Tibial artery (tissue), 4 donors: ENCODE measurements at places on chromosomes 3 and 15.
A peak's percentile ranks its signal among the peaks of the same experiment; 100 is the strongest.

DNA sequence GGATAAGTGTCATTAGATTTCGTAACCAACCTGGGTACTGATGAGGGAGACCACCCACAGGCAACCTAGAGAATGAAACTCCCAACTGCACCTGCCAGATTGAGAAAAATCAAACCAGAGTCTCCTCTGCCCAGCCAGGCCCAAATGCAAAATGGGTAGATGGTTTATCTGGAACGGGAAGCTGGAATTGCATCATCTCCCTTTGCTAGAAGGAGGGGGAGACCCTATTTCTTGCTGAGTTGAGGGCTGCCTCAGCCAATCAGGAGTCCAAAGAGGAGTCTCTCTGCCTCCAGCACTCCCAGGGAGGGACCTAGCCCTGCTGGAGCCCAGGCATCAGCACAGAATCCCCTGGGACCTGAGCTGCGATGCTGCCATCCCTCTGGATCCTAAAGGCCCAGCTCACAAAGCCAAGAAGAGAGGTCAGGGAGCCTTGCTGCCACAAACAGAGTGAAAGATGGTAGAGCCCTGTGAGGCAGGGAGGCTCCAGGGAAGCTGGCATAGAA lies 8.1 kb downstream of the RMDN3 start:
- DNase-seq, result no peak

DNA sequence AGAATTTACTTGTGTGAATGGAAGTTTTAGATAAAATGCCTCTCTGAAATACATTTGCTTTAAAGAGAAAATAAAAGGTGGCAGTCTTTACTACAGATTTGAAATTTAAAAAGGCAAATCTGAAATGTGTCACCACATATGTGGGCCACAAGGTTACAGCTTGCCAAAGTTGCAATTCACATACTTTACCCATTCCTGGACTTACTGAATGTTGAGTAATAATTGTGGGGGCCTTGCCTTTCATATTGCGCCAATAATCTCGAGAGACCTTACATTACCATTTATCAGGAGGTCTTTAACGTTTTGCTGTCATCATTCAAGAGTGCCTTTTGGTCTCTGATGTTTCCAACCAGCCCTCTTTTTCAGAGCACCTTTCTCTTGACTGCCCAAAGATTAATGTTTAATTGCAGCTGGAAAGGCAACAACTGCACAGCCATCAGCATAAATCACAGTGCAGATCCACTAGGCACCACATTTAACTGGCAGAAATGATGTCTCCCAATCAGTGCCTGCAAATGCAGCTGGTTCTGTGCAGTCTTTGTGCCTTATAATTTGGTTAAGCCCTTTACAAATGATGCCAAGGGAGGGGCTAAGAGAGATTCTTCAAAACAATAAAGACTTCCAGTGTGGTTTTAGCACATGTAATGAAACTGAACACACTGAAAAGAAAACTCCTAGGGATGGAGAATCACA lies 206.8 kb downstream of the MAGI1 start:
- DNase-seq, result no peak

DNA sequence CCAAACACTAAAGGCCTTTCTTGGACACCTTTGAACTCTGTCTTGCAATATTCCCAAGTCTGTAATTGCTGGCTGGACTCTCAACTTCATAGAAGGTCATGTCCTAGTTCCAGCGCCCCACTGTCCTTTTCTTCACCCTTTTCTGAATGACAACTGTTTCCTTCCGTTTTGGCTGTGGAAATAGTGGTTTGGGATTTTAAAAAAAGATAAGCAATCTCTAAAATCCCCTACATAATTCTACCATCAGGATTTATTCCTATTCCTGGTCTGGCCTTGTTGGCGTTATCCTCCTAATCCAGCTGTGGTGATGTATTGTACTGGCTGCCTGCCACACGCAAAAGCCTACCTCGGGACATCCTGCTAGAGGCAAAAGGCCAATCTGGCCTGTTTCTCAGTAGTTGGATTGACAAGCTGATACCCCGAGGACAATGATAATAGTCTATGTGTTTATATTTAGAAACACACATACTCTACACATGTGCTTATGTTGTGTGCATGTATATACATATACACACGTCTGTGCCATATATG lies 440.3 kb upstream of the DPH6 start:
- no peak for DNase-seq

- peak; percentile 42 for DNase-seq
Measured at GRCh38 chr15:99564221-99565048, 1.3 kb upstream of the MEF2A start.

GRCh38 chr3:165343185-165343584 lies 147.0 kb upstream of the SLITRK3 start:
- DNase-seq, result no peak

GRCh38 chr3:7518026-7518425 lies 657.1 kb downstream of the GRM7 start:
- DNase-seq, result no peak

- DNase-seq, result no peak
Measured at GRCh38 chr3:57062101-57062631, 1.7 kb downstream of the SPATA12 start.
